ENCODE measurements at places on chromosomes 11 and 22.

DNA sequence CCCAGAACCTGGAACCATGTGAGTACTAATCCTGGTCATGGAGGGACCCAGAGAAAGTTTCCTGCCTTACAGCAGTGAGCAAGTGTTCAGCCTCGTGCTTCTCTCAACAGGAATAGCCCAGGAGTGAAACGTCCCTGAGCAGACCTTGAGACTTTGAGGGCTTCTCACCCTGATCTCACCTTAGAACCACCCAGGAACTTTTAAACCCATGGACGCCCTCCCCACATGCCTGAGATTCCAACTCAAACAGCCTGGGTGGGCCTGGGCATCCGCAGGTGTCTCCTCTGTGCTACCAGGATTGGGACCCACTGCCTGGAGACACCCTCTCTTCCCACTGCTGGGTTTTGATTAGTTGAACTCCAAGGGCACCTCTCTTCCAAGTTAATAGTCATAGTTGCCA lies 297.2 kb downstream of the NTM start:
- no peak for DNase-seq

DNA sequence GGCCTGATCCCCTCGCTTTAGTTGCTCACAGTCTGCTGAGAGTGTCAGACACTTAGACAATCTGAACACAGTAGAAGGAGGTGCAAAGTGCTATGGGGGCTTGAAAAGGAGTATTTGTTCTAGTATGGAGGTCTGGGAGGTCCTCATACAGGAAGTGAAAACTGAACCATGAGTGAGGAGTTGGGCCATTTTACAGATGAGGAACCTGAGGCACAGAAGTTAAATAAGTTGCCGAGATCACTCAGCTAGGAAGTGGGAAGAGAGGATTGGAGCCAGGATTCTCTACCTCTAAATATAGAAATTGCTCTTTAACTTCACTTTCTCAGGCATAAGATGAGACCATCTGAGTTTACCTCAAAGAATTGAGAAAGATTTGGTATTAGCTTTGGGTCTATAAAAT lies 4.0 kb upstream of the NEU3 start:
- no peak for DNase-seq

DNA sequence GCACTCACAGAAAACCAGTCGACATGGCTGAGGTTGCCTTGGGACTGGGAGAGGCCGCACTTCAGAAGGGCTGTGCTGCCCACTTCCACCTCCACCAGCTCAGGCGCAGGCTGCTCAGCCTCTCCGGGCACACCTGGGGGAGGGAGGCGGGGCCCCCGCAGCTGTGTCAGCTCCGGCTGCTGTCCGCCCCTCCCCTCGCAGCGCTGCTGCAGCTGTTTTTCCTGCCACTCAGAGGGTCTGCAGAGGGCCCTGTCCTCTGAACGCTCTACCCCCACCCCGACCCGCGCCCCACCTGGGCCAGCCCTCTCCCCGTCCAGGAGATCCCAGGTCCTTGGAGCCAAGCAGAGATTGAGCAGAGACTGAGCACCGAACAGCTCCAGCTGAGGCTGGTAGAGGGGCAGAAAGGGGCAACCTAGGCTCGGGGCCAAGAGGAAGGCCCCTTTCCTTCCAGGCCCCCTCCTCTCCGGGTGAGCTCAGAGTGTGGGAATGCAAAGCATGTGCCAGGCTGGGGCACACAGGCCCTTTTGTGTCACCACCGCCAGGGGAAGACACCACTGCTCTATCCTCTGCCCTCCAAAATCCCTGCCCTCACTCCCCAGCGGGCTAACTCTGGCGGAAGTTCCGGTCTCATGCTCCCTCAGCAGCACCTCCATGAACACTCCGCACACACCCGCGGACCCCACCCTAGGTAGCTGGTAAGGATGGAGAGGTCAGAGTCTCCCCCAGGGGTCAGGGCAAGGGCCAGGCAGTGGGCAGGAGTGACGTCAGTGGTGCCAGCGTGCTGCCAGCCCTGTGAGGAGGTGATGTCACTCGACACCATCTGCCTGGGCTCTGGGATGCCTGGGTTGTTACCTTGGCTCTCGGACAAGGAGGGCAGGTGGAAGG lies 1.6 kb downstream of the MCAM start:
- DNase-seq: peak; percentile 87

- DNase-seq: no peak
Observed at GRCh38 chr11:134562196-134562595, 150.2 kb upstream of the B3GAT1 start.

DNA sequence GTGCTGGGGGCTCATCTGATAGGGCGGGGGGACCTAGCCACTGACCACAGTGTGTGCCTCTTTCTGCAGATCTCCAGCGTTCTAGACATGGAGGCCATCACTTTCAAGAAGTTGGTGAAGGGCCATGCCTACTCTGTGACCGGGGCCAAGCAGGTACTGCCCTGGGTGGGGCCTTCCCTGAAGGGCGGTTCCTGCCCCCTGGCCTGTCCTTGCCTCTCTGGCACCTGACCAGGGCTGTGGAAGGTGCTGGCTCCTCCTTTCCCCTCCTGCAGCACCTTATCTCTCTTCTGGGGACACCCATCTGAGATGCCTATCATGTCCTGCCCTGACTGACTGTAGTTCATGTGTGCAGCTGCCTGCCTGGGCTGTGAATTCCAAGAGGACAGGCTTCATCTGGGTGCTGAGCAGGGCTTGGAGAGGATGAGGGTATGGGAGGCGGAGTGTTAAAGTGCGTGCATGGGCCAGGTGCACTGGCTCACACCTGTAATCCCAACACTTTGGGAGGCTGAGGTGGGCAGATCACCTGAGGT lies 5.5 kb downstream of the CAPN1 start:
- DNase-seq: no peak

- peak; percentile 41 for DNase-seq
Observed at GRCh38 chr11:8810540-8811301, 100.3 kb upstream of the AKIP1 start.

GRCh38 chr11:66636411-66636810 lies 2.1 kb upstream of the RBM4 start:
- DNase-seq: no peak

- no peak for DNase-seq
Observed at GRCh38 chr22:17009640-17010291, 1.7 kb upstream of the GAB4 start.

GRCh38 chr11:111840143-111840542 lies 31.2 kb downstream of the ALG9 start:
- no peak for DNase-seq

DNA sequence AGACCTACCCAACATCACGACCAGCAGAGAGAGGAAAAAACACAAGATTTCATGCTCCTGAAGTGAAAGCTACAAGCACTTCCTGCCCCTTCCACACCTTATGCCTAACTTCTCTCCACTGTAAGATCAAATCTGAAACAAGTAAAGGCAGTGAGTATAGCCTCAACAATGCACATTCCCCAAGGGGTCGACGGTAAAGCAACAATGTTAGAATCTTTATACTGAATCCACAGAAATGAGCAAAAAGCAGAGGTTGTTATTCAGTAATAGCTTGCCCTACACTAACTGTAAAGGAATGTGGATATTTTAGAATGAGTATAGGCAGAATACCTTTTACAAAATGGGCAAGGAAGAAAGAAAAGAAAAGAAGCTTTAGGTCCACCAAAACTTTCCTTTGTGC lies 15.6 kb downstream of the ARFGAP3 start:
- DNase-seq: no peak

GRCh38 chr11:133238027-133238426 lies 294.3 kb downstream of the OPCML start:
- DNase-seq: no peak

- no peak for DNase-seq
Observed at GRCh38 chr22:35274154-35274871, 17.0 kb downstream of the HMGXB4 start.

- peak; percentile 74 for DNase-seq
Observed at GRCh38 chr11:13462311-13462900, 616 bp downstream of the BTBD10 start.

GRCh38 chr11:126630893-126631798 lies 275.7 kb downstream of the ST3GAL4 start:
- DNase-seq: no peak

- DNase-seq: peak; percentile 76
Observed at GRCh38 chr11:33329705-33330329, 72.6 kb downstream of the HIPK3 start.

DNA sequence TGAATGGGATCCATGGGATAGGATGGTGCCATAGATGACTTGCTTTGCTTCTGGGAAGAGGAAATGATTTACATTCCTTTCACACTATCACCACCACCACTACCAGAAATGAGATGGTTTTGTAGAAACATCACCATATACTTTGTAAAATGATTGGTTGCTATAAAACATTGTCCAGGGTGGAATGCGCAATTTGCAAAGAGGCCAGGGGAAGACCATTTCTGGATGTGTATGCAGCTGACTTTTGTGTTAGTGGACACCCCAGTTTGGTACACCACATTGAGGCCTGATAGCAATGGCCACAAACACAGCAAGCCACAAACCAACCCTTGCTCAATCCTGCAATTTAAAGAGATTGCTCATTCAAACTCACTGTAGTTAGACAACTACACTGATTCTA lies 56.7 kb upstream of the RCN1 start:
- no peak for DNase-seq

DNA sequence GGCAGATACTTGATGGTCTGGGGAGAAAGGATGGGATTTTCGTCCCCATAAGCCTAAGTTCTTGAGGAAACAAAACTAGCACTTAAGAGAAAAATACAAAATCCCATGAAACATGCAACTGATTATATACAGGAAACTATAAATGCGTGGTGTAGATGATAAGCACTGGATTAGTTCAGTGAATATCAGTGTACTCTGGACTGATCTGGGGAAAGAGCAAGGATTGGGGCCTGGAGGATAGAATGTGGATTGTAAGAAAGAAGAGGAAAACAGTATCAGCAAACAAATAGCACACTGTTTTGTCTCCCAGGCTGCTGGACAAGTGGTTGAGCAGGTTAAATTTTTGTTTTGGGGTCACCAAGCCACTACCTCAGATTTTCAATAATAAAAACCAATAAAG lies 49.8 kb downstream of the DCUN1D5 start:
- DNase-seq: no peak

- DNase-seq: peak; percentile 60
Observed at GRCh38 chr11:3340025-3340424, 38.9 kb downstream of the ZNF195 start.

DNA sequence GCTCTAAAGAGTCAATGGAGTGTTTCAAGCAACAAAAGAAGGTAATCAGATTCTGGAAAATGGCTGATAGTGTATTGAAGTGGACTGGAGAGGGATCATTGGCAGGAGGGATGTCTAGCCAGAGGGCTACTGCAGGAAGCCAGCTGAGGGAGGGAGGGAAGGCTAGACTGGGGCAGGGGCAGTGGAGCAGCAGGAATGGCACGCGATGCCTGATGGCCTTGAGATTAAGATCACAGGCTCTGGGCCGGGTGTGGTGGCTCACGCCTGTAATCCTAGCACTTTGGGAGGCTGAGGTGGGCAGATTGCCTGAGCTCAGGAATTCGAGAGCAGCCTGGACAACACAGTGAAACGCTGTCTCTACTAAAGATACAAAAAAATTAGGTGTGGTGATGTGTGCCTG lies 47.5 kb upstream of the PRDM11 start:
- DNase-seq: no peak

- peak; percentile 35 for DNase-seq
Observed at GRCh38 chr11:12179019-12179418, 68.6 kb downstream of the MICAL2 start.

DNA sequence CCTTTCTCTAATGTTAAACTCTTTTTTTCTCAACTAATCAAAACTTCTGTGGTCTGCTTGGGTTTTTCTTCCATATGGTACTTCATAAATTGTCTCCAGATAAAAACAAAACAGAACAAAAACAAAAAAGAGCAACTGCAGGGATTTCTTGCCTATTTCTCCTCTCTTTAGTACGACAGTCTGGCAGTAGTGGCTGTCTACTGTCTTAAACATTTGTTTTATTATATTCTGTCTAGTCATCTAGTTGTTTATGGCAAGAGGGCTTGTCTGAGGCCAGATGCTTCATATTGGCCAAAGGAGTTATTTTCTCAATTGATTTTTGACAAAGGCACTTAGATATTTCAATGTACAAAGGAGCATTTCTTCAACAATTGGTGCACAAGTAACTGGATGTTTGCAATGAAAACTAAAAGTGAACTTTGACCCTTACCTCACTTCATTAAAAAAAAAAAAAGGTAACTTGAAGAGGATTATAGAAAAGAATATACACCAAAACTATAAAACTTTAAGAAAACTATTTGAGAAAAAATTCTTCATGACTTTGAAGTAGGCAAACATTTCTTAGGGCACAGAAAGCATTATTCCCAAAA lies 404.2 kb downstream of the LUZP2 start:
- no peak for DNase-seq

DNA sequence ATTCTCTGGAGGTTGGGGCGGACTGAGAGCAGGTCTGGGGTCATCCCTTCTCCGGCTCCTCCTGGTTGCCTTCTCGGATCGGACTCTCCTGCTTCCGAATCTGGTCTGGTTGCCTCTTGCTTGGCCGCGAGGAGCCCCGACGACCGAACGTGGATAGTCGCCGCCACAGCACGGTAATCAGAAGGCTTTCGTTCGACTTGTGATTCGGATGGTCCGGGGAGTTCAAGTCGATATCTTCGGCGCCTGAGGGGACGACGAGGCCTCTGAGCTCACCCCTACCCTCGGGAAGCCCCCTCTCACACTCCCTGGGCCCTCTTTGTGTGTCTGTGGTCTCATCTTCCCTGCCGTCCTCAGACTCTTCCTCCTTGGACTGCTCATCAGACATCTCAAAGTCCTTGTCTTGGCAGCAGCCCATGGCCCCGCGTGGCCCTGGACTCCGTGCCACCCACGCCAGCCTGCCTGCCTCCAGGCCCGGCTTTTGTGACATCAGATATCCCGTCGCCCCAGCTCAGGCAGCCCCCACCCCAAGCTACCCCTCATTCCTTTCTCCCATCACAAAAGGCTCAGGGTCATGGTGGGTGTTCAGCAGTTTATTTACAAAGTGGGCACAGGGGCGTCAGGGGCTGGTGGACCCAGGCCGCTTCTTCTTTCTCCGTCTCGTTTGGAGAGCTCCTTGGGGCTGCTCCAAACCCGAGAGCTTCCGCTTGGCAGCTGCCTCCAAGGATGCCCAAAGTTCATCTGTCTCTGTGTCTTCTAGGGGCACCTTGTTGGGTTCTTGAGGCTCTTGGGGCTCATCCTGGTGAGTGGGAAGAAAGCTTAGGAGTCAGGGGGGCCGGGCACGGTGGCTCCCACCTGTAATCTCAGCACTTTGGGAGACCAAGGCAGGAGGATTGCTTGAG lies at the start of gene TEX54:
Gene TEX54 (minus strand): TSS at position 506 of the 899 bp plus-strand sequence.
- no peak for DNase-seq

- DNase-seq: no peak
Observed at GRCh38 chr11:2836315-2837095, 49.1 kb downstream of the CDKN1C start.

All from SW480 (cell line).